ENCODE measurements at places on chromosomes 4 and X.
A peak's percentile ranks its signal among the peaks of the same experiment; 100 is the strongest.

DNA sequence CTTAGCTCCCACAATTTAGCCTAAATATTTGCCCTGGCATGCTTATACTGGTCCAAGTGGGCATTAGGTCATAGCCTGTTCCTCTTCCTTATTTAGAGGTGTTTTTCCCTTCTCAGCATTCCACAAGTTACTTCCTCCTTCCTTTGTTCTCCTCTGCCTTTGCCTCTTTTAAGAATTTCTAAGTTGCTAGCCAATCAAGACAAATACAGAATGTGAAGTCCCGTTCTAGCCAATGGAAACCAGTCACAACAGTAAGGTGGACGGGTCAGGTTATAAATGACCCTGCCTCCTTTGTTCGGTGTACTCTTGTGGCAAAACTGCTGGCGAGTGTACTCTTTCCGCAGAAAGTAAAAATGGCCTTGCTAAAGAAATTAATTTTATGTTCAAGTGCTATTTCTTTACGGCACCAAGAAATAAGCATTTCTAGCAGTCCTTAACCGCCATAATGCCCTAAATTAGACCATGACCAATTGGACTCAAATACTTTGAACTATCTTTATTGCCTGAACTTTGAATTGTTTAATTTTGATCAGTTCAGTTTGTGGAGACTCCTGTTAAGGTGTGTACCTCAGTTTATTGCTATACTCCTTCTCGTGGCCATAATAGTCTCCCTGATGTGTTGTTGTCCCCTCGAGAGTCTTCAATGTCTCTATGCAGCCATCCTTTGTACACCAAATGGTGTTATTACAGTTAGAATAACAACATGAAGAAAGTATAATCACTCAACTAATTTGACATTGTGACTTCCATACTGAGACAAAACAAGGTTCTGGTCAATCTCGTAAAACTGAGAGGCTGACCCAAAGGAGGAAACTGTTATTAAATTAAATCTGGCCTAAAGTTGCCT lies 1.6 kb upstream of the HADH start:
- peak; percentile 58 for DNase-seq

DNA sequence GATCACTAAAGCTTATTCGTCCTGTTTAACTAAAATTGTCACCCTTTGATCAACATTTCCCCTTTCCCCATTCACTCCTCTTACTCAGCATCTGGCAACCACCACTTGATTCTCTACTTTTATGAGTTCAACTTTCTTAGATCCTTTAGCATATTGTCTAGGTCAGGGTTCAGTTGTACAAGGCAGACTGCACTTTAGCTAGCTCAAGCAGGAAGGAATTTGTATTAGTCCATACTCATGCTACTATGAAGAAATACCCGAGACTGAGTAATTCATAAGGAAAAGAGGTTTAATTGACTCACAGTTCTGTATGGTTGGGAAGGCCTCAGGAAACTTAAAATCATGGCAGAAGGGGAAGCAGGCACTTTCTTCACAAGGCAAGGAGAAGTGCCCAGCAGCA lies 44.3 kb downstream of the TASL start:
- DNase-seq: no peak

DNA sequence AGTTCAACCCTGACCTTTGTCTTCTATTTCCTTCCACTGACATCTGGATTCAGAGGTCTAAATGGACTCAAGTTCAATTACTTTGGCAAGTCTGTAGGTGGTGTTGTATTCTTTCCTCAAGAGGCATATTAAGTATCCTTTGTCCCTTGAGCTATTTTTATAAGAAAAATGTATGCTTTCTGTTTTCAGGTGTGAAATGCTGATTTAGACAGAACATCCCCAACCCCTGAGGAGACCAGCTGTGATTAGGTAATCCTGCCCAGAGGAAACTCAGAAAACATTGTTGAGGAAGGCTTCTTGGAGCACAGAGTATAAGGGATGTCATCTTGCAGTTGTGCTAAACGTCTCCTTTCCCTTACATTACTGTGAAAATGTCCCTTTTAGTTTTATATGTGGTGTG lies 46.6 kb upstream of the EGFL6 start:
- no peak for DNase-seq

DNA sequence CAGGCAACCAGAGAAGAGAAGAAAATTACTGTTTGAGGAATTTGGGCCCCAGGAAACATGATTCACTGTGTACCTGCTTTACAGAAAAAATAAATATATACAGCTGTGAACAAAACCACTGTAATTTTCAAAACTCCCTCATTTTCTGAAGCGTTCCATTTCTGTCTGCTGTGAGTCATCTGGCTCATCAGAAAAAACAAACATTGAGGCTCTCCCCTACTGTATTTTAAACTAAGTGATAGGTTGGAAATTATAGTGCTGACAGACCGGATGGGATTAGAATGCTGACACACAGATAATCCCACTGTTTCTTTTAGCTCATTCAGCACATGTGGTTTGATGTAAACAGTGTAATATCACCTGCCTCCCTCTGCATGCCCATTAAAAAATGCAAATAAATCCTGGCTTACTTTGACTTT lies 847.0 kb downstream of the TRIML1 start:
- no peak for DNase-seq

DNA sequence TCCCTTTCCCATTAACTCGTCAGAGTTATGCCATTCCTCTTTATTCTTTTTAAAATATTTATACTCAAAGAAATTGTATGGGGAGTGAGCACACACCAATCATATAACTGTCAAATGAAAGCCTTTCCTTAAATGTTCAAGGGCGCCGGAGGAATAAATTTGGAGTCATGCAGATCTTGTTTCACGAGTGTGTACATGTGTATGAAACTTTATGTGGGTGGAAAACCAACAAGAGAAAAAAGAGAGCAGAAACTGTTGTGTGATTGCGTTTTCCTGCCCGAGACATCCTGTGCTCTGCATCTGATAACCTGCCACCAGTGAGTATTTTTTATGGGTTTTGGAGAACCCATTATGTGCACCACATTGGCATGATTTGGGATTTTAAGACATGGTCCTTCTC lies 88.3 kb downstream of the FHDC1 start:
- no peak for DNase-seq

GRCh38 chr4:186019269-186019668 lies 49.7 kb upstream of the TLR3 start:
- DNase-seq: no peak

DNA sequence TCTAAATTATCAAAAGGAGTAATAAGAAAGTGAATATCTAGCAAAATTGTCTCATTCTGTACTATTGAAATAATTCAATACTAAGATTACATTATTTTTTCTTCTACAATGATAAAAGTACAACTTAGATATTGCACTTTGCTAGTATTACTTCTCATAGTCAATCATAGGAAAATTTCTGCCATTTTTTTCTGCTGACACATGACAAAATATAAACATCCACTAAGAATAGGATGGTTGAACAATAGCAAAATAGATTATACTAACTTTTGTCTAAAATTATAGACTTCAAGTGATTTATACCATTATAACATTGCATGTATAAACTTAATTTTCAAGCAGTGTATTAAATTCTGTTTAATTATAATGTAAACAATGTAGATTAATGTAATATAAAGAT lies 540.2 kb downstream of the PDHA2 start:
- no peak for DNase-seq

GRCh38 chr4:5037553-5038551 lies 13.4 kb upstream of the STK32B start:
- peak; percentile 80 for DNase-seq

DNA sequence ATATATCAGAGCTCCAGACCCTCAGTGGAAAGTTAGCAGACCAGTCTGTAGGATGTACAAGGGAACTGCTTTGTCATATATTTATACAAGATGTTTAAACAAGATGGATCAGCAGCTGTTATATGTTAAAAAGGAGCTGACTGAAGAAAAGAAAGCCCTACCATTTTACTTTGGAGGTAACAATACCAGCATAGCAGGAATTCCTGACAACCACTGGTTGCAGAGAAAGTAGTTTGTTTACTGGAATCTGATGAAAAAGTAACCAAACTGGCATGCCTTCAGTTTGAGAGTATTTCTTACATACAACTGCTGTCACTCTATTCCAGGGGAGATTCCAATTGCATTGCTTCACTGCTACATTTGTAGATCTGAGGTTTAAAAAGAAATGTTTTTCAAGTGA lies 49.5 kb upstream of the GABRQ start:
- no peak for DNase-seq

DNA sequence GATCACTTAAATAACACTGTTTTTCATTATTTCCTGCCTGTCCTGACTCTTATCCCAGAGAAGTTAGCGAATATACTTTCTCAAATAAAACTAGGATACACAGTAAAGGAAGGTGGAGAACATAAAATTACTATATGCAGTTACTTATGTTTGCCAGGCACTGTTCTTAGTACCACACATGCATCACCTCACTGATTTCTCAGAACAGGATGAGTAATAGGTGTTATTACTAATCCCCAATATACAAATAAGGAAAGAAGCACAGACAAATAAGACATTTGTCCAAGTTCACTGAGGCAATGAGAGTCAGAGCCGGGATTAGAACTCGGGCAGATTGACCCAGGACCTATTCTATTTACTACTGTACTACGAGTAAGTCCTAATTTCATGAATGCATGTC lies 91.7 kb downstream of the CORIN start:
- no peak for DNase-seq

DNA sequence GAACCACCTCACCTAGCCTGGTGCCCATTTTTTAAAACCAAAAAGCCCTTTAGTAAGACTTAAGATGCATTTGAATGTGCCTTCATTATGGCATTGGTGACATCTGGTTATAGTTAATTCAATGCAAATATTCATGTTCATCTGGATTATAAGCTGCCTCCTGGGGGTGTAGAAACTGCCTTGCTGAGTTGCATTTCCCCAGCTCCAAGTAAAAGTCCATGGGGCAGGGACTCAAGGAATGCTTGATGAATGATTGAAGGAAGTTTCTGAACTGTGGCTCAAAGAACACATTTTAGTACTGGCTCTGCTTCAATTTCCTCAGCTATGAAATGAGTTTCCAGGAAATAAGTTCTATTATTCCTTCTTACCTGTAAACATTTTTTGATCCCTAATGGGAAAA lies 18.5 kb upstream of the RBM47 start:
- DNase-seq: no peak

- DNase-seq: no peak
These were observed 18.0 kb downstream of the CRMP1 start for GRCh38 chr4:5874811-5875449.

DNA sequence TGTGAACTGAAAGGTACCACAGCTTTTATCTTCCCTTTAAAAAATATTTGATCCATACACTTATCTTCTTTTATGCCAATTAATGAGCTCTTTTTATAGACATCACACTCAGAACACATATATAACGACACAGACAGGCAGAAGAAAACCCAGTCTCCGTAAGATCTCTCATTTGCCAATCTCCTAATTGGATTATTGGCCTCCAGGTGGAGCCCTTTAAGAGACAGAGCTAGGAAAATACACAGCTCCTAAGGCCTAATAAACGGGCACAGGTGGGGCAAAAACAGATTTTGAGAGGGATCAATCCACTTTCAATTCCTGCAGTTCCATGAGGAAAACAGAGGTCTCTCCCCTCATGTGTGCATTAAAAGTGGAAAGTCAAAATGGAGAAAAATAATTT lies 1495.4 kb downstream of the RPA4 start:
- DNase-seq: peak; percentile 8

DNA sequence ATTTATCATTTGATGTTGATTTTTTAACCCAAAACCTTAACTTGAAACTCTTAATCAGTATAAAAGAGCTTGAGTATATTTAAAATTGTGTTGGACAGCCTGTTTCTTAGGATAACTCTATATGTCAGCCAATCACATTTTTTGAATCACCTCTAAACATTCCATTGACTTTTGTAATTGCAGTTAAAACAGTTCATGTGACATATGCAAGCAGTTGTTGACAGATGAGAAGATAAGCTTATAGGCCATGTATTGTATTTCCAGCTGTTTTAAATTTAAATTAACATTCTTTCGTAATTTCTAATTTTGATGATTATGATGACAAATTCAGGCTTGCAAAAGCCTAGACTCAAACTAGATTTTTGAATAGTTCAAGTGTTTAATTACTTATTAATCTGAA lies 17.4 kb downstream of the VEGFC start:
- DNase-seq: no peak

DNA sequence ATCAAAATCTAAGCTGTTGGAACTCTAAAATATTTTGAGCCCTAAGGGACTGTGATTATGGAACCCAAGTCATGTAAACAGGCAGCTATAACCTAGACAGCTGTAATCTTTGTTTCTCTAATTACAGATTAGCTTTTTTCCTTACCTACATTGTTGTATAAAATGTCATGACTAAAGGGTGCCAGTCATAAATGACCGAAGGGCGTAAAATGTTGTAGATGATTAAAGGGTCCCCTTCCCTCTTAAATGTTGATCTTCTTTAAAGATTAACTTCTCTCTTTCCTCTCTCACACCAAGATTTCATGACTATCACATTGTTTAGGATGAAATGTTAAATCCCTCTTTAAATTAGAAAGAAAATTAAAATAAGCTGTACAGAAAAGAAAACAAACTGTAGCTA lies 659.4 kb upstream of the NR3C2 start:
- DNase-seq: no peak

- no peak for DNase-seq
These were observed 408.9 kb upstream of the CTSO start for GRCh38 chr4:156362581-156362980.

DNA sequence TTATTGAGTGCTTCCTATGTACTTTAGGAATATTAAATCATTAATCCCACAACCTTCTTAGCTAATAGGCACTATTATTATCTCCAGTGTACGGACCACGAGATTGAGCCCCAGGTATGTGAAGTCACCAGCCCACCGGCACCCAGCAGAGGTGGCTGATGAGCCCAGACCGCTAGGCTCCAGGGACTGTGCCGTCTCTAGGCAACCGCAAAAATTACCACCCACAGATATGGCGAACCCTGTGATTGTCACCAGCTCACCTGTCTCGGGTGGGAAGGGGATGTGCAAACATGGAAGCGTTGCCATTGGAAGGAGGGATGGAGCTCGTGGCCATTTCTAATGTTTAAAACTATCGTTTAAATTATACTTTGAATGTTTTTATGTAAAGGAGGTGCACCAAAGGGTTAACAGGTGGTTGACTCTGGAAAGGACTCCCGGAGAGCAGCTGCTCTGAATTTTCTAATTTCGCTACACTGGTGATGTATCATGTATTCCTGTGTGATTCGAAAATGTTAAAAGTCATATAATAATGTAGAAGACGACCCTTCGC lies 21.0 kb upstream of the JAKMIP1 start:
- no peak for DNase-seq

DNA sequence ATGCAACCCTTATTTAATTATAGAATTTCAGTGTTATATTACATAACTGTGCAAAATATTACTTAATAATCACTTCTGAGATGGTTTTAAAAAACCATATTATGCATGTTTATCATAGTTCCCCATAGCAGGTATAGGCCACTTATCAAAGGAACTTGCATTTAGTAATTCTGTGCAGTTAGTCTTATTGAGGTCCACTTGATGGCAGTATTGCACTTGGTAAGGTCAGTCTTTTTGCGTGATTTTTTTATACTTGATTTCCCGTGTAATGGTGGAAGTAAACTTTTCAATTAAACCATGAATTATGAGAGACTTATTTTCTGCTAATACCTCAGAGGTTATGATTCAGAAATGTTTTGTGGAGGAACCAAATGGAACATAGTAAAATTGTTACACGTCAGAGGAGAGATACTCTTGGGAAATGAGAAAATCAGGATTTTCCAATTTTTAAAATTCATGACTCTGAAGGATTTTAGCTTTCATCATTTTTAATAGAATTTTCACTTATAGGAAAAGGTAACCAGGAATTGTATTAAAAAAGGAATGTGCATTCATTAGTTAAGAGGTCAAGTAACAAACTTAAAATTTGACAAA lies 230.0 kb downstream of the CCSER1 start:
- peak; percentile 10 for DNase-seq
